NCI-H510A (cell line): ENCODE measurements at places on chromosomes 3 and 15.
A peak's percentile ranks its signal among the peaks of the same experiment; 100 is the strongest.

- DNase-seq = no peak
Measured at GRCh38 chr3:35777563-35778554, 138.5 kb downstream of the ARPP21 start.

DNA sequence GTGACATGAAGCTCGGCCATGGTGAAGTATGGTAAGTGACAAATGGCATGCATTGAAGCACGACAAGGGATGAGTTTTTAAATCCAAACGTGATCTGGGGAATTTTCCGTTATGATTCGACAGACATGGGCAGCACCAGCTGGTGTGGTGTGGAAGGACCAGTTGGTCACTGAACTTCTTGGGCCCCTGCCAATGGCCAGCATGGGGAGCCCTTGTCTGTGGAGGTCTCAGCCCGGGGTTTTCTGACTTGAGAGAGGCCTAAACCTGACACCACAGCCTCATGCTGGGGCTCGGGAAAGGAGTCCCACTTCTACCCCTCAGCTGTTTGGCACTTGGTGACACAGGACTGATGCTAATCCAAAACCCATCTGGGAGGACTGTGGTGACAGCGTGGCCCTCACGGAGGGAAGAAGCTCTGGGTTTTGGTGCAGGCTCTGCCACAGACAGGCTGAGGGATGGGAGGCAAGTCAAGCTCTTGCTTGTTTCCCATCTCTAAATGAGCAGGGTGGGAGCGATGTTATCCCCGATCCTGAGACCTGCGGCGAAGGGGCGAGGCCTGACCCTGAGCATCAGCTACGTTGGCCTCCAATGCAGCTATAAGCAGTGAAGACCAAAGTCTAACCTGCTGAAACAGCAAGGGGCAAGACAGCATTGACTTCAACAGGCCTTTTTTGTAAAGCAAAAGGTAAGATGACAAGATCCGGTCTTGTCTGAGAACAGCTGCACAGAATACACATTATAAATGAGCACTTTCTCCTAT lies 69.5 kb downstream of the ATP1B3 start:
- DNase-seq = no peak

- DNase-seq = no peak
Measured at GRCh38 chr3:10248984-10249748, 907 bp downstream of the TATDN2 start.

DNA sequence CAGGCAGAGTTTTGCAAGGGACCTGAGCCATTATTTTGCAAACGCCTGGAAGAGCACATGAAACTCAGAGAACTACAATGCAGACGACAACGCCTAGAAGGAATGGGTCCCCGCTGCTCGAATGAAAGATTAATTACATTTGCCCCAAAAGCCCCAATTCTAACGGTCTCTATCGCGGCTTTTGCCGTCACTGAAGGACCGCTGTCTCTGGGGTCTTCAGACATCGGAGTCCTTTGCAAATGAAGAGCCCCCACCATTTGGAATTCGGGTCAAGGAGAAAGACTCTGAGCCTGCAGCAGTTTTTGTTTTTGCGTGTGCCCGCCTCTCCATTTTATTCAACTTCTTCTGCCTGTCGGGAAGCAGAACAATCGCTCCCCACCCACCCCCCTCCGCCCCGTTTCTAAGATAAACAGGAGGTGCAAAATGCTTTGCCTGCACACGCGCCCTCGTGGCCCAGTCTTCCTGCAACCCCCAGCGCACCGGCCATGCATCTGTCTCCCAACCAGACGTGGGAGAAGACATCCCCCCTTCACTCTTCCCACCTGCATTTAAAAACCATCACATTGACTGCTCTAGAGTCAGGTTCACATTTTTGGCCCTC lies 13.5 kb downstream of the SOX2 start:
- no peak for DNase-seq

GRCh38 chr3:124934577-124934976 lies at the start of gene MUC13:
Gene MUC13, minus strand, starts transcription at chr3:124934751. Its CDS starts 39 bp downstream, at chr3:124934712.
- DNase-seq = no peak

DNA sequence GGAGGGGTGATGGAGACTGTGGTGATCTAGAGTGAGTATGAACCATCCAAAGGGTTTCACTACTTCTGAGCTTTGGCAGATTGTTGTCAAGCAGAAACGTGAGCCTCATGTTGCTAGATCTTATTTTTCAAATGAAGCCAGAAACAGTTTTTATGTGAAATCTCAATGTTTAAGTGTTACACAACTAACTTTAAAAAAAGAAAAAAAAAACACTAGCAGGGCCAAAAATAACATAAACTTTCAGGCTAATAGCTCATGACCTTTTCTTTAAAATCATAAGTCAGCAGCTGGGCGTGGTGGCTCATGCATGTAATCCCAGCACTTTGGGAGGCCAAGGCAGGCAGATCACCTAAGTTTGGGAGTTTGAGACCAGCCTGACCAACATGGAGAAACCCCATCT lies 2.1 kb upstream of the HTR3D start:
- DNase-seq = no peak

DNA sequence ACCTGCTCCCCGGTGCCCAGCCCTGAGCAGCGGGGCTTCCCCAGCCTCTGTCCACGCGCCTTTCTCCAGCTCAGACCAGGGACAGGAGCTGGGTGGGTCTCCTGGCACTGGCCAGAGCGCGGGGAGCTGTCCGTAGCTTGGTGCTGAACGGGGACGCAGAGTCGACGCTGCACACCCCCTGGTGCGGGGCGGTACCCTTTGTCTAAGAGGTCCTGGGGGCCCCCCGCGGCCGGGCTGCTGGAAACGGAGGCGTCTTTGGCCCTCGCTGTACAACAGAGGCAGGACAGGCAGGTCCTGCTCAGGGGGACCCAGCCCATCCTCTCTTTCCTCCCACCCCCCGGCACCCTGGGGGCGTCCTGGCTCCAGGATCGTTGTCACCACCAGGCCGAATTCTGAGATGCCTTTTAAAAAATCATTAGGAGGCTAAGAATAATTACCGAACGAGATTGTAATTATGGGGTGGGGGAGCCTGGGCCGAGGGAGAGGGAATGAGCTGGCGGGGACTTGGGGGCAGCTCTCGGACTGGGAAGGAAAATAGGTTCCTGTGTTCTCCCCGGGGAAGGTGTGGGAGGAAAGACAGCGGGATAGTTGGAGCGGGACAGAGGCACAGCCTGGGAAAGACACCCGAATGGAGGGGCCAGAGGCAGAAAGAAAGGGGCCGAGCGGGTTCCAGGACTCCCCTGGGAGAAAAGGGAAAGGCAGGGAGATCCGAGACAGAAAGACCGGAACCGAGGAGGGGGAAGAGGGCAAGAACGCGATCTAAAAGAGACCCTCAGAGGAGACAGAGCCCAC lies 4.1 kb upstream of the SKOR1 start:
- no peak for DNase-seq

GRCh38 chr3:16423947-16424673 lies 89.4 kb downstream of the RFTN1 start:
- no peak for DNase-seq

DNA sequence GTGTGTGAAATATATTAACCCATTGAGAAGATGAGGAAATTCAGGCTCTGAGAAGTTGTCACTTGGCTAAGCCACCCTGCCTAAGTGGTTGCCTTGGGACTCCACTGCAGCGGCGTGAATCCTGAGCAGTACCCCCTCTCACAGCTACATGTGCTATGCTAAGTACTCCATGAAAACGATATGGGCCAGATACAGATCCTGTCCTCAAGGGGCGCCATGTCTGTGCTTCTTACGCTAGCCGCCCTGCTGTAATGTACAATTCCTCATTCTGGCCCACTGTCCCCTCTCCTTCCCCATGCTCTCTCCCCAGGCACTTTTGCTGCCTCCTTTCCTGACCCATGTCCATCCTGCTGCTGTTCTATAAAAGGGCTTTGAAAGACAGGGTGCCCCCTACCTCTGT lies 140.3 kb downstream of the FEZF2 start:
- no peak for DNase-seq

DNA sequence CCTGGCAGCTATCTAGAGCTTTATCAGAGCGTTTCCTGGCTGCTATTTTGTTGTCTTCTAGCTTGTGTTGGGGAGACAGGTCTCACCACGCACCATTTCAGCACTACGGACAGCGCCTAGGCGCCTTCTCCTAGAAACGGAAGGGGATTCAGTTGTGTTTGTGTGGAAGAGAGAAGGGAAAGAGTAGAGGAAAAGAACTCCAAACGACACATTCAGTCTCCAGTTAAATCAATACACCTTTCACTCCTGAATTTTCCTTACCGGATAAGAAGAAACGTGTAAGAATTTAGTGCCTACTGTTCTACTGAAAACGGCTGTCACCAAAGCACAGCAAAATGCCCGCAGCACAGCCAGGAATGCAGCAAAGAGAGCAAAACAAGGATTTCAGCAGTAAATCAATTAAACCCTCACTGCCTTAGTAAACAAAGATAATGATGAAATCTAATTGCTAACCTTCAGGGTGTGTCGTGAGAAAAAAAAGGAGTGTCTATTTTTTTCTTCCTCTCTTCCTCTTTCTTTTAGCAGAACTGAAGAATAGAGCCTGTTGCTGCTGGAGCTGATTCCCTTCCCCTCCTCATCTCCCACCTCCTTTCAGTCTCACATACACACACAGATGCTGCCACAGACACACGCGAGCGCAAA lies 412 bp upstream of the CTXN2 start:
- no peak for DNase-seq

DNA sequence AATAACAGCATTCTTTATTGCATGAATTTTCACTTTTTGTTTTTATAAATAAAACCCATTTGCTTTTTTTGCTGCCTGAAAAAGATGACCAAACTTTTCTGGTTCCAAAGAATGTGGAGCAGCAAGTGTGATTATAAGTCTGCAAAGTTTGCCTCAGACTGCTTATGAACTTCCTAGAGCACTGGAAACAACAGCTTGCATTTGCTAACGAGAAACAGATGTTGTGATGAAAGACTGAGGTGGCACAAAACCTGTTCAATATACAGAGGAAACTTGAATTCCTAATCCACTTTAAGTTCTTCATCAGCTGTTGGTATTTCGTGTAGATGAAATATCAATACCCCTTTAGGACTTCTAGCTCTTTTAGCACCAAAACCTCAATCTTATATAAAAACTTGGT lies 9.3 kb downstream of the ZPLD1 start:
- no peak for DNase-seq

- no peak for DNase-seq
Measured at GRCh38 chr15:62879770-62880169, 162.8 kb upstream of the TPM1 start.

DNA sequence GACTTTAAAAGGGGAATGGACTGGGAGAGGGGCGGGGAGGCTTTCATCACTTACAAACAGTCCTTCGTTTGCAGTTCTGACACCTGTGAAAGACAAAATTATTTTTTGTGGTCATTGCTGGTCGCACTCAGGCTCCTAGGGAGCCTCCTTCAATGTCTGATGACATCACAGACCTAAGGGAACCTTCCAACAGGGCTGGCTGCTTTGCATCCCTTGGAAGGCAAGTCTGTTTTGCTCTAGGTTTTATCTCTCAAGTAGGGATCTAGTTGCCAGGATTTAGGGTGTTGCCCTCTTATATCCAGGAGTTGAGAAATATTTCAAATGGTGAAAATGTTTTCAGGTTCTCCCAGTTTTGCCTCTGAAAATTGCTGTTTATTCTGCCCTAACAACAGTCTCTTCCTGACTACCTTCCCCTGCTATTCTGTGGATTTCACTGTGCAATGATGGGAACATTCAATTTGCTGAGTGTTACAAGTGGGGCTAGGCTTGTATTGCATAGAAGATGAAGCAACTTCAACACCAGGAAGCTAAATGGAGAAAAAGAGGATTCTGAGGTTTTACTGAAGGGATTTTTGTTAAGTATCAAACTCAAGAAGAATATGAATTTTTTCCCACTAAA lies 75.9 kb upstream of the ARRDC4 start:
- no peak for DNase-seq

DNA sequence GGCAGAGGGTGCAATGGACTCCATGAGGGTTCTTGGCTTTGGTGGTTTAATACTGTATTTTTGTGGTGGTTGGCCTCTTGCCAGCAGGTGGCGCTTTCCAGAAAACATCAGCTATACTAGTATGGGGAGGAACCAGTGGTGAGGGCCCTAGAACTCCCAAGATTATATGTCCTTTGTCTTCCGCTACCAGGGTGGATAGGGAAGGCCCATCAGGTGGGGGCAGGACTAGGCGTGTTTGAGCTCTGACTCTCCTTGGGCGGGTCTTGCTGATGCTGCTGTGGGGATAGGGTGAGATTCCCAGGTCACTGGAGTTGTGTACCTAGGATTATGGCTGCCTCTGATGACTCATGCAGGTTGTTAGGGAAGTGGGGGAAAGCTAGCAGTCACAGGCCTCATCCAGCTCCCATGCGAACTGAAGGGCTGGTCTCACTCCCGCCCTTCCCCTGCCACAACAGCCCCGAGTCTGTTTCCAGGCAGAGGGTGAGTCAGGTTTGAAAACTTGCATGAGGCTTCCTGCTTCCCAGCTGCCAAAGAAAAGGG lies 357.7 kb downstream of the OTOL1 start:
- DNase-seq = no peak

DNA sequence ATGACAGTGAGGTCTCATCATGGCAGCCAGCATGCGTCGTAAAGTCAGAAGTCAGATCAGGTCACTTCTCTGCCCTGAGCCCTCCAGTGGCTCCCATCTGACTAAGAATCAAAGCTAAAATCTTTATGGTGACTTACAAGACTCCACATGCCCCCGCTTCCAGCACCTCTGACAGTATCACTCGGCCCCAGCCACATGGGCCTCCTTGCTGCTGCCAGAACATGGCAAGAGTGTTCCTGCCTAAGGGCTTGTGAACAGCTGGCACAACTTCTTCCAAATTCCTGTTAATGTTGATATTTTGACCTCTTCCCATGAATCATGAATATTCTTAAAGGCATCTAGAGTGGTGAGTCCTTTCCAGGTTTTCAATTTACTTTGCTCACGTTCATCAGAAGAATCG lies 20.5 kb downstream of the POLR2M start:
- no peak for DNase-seq

DNA sequence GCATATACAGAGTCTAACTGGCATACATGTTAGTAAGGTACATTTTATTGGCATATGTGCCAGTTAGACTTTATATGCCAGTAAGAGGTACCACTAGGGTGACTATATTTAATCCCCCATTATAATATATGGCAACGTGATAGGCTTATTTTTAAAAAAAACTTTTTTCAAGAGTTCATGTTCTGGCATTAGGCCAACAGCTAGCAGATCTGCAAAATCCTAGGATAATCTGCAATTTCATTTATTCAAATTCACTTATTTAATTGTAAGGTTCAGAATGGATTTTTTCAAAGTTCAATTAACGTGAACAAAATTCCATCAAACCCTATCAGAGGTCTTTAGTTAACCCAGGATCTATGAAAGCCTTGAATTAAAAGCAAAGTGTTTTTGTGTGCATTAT lies 31.9 kb downstream of the NIT2 start:
- no peak for DNase-seq

- peak; percentile 18 for DNase-seq
Measured at GRCh38 chr3:159266779-159267178, 464.9 kb downstream of the MFSD1 start.

- DNase-seq = no peak
Measured at GRCh38 chr15:88865498-88866099, 29.7 kb downstream of the HAPLN3 start.

- DNase-seq = no peak
Measured at GRCh38 chr15:80459818-80460217, 55.6 kb downstream of the ARNT2 start.

GRCh38 chr15:48090666-48091065 lies 30.1 kb upstream of the SLC24A5 start:
- no peak for DNase-seq

- no peak for DNase-seq
Measured at GRCh38 chr15:66107070-66107469, 146.5 kb downstream of the MEGF11 start.
